ENCODE measurements at places on chromosomes 12 and 14.

GRCh38 chr14:58146399-58146798 is 5.6 kb downstream of the ARMH4 start:
- DNase-seq = no peak

GRCh38 chr14:96829791-96830190 is 32.6 kb downstream of the VRK1 start:
- no peak for DNase-seq

DNA sequence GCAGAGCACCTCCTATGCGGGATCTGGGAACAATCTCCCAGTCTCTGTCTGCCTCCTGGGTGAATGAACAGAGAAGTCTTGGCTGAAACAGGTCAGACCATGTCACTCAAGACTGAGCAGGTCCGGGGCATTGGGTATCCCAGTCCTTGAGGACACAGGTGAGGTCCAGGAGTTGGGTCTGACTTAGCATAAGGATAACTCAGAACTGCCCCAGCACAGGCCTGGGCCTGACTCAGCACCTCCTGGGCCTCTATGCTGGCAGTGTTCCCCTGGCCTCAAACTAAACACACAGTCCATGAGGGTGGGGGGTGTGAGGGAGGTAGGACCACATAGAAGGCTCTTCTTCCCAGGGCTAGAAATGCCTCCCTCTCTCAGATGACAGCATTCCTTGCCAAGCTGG is 1.5 kb upstream of the SDR9C7 start:
- no peak for DNase-seq

DNA sequence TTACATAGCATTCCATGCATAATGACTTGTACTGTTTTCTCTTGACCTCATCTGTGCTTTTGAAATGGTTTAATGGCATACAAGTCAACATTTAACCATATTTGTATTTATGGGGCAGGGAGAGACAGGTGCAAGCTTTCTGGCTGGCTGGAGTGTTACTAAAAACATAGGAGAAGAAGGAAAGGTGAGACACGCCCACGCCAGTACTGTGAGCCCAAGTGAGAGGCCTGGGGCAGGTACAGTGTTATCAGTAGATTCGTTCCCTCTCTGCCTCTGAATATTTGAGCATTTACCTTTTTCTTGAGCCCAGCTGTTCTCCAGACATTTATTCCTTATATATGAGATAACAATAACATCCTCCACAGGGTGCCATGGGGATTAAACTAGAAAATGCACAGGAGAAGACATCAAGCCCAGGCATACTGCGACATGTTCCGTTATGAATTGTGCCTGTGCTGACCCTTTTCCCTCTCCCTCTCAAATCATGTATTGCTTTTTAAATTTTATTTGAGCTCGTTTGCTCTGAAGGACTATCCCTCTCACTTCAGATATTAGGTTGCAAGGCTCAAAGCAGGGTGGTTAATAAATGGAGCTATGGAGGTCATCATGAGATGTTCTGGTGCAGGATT is 34.6 kb upstream of the TUBA1C start:
- DNase-seq = no peak

GRCh38 chr12:71312768-71313403 is 126.7 kb upstream of the LGR5 start:
- DNase-seq = no peak

DNA sequence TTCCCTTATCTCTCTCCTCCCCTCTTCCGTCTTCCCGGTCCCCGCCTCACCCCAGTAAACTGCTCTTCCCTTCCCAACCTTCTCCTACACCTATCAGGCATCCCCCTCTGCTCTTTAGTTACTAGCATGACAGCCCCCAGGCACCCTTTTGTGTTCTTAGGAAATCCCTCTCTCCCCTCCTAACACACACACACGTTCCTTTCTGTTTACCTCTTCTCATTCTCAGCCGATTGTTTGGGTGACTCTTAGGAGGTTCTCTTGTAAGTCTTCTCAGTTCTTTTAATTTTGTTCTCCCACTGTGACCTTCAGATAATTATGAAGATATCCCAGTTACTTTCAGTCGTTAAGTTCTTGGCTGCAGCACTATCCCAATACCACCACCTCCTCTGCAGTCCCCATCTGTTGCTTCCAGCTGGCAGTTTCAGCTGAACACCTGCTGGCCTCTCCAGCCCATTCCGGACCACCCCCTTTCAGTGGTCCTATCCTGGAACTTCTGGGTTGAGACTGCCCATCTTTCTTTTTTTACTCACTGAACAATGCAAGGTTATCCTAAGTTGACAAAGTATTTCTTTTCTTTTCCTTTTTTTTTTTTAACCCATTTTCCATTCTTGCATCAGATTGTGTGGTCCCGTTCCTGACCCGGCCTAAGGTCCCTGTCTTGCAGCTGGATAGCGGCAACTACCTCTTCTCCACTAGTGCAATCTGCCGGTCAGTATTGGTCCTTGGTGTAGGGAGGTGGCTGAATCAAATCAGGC is 711 bp downstream of the MARS1 start:
- DNase-seq = no peak

GRCh38 chr12:124655048-124655697 is 87.8 kb upstream of the NCOR2 start:
- DNase-seq = peak; percentile 21

GRCh38 chr12:122058549-122059149 is 19.9 kb upstream of the MLXIP start:
- DNase-seq = no peak

DNA sequence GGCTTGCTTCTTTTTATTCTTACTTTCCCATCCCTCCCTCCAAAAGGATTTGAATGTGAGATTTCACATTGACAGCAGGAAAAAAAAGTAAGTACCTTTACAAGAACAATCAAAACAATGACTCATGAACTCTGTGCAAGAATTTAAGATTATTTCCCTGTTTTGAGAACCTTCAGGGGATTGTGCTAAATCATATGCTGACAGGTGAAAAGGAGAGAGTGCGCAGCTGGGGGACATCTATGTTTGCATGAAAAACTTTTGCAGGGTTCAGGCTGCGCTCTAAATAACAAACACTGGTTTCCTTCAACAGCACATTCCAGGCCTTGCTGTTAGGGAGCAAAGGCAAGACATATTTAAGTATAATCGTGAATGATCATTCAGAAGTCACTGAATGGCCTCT is 27.3 kb downstream of the RERG start:
- DNase-seq = no peak

DNA sequence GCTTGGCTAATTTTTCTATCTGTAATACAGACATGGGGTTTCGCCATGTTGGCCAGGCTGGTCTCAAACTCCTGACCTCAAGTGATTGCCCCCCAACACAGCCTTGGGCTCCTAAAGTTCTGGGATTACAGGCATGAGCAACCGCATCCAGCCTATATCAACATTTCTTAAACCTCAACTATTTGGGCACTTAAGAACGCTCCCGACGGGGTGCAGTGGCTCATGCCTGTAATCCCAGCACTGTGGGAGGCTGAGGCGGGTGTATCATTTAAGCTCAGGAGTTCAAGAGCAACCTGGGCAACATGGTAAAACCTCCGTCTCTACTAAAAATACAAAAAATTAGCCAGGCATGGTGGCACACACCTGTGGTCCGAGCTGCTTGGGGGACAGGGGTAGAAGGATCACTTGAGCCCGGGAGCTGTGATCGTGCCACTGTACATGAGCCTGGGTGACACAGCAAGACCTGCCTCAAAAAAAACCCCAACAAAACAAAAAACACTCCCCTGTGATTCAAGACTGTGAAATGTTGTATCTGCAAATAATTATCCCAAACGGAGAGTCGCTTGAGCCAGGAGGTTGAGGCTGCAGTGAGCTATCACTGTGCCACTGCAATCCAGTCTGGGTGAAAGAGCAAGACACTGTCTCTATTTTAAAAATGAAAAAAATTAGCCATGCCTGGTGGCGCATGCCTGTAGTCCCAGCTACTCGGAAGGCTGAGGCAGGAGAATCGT is 21.5 kb downstream of the PPTC7 start:
- no peak for DNase-seq

- no peak for DNase-seq
Measured at GRCh38 chr12:31035967-31036665, 37.5 kb upstream of the DDX11 start.

DNA sequence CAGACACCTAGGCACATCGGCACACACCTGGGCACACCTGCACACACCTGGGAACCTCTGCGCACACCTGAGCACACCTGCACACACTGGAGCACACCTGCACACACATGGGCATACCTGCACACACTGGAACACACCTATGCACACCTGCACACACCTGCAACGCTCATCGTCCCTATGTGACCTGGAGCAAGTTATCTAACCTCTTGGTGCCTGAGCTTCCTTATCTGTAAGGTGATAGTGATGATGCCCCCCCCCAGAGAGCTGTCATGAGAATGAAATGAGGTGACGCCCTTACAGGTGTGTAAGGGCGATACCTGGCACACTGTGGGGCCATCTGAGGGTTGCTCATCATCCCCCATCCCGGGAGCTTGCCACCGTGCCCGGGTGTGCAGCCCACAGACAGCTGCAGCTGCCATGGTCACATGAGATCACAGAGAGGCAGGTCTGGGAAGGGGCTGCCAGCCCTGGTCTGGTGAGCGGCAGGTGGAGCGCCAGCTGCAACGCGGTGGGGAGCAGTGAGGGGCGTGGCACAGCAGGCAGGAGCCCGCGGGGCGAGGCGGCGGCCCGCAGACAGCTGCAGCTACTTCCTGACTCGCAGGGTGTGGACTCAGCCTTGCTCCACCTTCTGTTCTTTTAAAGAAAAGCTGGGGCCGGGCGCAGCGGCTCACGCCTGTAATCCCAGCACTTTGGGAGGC is 59.9 kb upstream of the FBRSL1 start:
- DNase-seq = no peak

- no peak for DNase-seq
Measured at GRCh38 chr12:26095186-26095585, 29.7 kb downstream of the BHLHE41 start.

GRCh38 chr12:2212971-2213869 is 160.4 kb downstream of the CACNA1C start:
- no peak for DNase-seq

DNA sequence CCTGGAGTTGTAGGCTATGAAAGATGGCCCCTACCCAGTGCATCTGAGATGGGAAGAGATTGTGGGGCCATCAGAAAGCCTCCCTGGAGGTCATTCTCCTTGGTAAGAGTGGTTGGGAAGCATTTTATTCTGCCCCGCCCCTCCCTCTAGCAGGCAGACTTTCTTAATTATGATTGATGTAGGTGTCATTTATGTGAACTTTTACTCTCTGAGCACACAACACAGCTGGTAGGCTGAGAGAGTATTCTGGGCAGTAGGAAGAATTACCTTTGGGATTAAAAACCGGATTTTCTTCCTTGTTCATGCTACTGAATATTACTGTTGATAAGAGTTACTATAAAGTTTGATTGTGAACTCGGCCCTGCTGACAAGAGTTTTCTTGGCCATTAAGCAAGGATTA is 266.8 kb downstream of the TTC6 start:
- no peak for DNase-seq

GRCh38 chr12:121438905-121439304 is 39.0 kb downstream of the RNF34 start:
- DNase-seq = no peak

DNA sequence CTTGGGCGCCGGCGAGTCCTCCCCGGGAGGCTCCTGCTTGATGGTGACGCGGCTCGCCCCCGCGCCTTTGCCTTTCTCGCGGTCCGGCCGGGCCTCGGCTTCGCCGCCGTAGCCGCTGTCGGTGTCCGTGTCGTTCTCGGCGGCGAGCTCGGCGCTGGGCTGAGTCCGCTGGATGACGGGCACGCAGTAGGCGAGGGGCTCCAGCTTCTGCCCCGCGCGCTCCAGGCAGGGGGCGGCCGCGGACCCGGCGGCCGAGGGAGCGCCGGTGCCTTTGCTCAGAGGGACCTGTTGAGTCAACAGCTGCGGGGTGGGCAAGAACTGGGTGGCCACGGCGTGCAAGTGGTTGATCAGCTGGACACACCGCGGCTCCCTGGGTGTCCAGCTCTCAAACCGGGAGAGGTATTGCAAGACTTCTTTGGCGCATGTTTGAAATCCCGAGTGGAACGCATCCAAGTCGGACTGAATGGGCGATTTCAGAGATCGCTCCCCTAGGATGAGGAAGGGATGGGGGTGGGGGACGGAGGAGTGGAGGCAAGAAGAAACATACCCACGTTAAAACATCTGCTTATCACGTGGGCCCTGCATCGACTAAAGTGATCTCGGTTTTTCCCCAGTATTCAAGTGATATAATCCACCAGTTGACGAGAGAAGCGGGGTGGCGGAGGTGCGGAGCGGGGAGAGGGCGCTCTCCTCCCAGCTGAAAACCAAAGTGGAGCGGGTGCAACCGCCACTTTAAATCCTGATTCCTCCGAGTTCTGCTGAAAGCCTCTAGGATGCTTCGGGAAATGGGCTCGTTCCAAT is 2.0 kb downstream of the BHLHE41 start:
- DNase-seq = peak; percentile 79

GRCh38 chr14:81268016-81268416 is 47.3 kb upstream of the GTF2A1 start:
- DNase-seq = no peak

- DNase-seq = no peak
Measured at GRCh38 chr12:106767954-106768822, 6.3 kb upstream of the RIC8B start.

DNA sequence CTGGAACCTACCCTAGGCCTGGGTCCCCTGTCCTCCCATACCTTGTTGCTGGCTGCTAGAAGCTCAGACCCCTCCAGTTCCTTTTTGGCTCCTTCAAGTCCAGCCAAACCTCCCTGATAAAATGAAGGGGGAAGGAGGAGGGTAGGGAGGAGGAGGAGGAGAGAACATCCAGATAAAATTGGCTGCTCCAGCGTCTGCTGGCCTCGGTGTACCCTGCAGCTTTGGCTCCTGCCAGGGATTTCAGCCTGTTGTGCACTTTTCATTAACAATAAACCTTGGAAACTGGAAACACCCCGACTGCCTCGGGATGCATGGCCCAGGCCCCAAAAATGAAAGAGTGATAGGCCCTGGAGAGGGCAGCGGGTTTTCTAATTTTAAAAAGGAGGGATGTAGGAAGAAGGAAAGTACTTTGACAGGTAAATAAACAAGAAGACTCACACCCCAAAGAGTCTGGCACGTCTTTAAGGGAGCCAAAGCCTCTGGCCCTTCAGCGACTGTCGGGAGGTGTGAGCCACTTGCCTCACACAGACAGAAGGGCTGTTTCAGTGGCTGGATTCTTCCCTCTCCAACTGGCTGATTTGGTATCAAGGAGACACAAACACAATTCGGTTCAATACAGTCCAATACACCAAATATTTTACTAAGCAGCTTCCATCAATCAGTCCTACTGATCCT is 49.8 kb downstream of the NUAK1 start:
- DNase-seq = no peak

- no peak for DNase-seq
Measured at GRCh38 chr14:24204163-24205146, 1.0 kb upstream of the TSSK4 start.

DNA sequence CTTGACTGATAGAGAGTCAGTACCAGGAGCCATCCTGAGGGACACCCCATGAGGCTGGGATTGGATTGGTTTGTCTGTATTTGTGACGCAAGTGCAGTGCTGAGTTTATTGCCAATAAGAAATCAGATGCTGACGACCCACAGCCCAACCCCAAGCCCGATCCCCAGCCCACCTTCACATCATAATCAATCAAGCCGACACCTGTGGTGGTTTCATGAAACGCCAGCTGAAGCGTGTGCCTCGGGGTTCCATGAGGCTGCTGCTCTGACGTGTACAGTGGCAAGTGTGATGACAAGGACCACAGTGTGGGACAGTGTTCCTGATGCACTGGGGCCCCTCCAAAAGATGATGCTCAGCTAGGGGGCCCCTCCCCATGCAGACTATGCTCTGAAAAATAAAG is 62.1 kb upstream of the C14orf180 start:
- no peak for DNase-seq

GRCh38 chr12:46938071-46938678 is 112.4 kb upstream of the SLC38A4 start:
- DNase-seq = no peak

Measured in gastrocnemius medialis (tissue), 4 donors.